ENCODE measurements at places on chromosomes 5 and 9.

- DNase-seq: no peak
Measured at GRCh38 chr9:78753039-78753438, 456.1 kb downstream of the PSAT1 start.

DNA sequence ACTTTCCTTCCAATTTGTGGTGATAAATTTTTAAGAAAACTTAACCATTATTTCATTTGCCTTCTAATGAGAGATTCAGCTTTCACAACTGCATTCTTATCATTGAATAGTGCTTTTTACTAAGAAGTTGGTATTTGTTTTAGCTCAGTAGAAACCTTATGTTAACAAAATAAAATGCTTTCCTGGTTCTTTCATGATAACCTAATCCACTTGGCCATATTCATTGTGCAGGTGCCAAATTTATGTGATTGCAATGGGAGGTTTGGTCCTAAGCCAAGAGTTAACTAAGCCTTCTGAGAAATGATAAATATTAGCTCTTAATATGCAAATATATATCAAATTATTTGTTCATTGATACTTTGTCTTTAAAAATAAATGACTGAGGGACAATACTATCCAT is 141.1 kb upstream of the TLE4 start:
- DNase-seq: no peak

GRCh38 chr9:16871336-16872151 is 1.1 kb upstream of the BNC2 start:
- DNase-seq: peak; percentile 3

DNA sequence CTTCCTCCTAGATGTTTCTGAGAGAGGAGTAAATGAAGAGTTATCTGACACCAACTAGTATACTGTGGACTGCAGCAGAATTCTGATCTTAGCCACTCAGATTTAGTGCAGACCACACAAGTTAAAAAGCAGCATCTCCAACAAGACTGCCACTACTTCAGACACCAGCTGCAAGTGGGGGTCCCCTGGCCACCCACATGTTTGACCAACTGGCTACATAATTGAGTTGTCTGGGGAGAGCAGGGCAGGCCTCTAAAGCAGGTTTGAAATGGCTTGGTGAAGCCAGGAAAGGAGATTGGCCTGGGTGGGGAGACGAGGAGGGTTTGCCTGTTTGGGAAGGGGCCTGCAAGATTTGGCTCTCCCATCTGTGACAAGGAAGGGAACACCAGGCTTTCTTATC is 40.5 kb upstream of the FAM81B start:
- DNase-seq: no peak

DNA sequence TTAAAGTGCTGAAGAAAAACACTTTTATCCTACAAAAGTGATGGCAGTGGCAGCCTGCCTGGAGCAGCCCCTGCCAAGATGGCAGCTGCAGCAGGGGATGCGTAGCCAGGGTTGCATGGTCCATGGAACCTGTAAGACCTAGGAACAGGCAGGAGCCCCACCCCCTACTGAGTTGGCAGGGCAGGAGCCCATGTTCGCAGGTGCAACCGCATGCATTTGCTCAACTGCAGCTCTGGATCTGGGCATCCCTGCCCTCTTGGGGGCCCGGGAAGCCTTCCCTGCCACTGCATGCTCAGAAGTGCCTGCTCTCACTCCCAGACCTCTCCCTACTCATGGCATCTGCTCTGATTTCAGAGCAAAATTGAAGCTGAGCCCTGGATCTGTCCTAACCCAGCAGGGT is 779.6 kb downstream of the CDH18 start:
- no peak for DNase-seq

GRCh38 chr9:93910598-93910997 is 44.6 kb downstream of the BARX1 start:
- no peak for DNase-seq

DNA sequence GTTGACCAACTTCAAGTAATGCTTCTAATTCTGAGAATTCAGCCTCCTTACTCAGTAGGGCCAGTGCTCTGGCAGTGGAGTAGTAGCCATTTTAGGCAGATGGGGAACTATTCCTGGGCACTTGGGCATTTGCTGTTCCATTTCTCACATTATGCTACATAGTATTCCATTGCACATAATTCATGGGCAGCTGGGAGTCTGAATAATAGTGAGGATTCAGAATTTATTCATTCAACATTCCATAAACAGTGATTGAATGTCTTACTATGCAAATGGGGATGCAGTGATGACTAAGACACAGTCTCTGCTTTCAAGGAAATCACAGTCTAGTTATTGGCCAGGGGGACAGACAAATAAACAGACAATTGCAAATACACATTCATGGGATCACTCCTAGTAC is 301.0 kb upstream of the KCNN2 start:
- DNase-seq: no peak
